ENCODE measurements at places on chromosomes 3 and 15. TPM values are rescaled to one million over a fixed set of nuclear protein-coding genes. Genes with fewer than 3 reads are reported as not detected.

Gene FOXL2NB
- total RNA-seq = not detected

Gene STRA6
- not detected for total RNA-seq

Gene CAND2
- total RNA-seq = 41.6 TPM

Gene PRR20G
- not detected for total RNA-seq

Gene MYEF2
- 13.4 TPM for total RNA-seq

Gene C3orf85
- not detected for total RNA-seq

Gene CAPN3
- 10.6 TPM for total RNA-seq

Gene SEMA5B
- total RNA-seq = 1.7 TPM

Gene CLDN18
- total RNA-seq = 13.2 TPM

Gene CSTA
- 9.3 TPM for total RNA-seq

Gene KLHL6
- total RNA-seq = 2.1 TPM

Gene KCNMB3
- total RNA-seq = 2.1 TPM

Gene LYSMD2
- 6.2 TPM for total RNA-seq

Gene RASGRP1
- total RNA-seq = 1.6 TPM

Gene A4GNT
- not detected for total RNA-seq

Gene ST8SIA2
- 0.24 TPM for total RNA-seq

Gene SAXO2
- total RNA-seq = 2.7 TPM

Gene SCG5
- 0.91 TPM for total RNA-seq

Gene STXBP5L
- total RNA-seq = not detected

Gene SLCO2A1
- 67.6 TPM for total RNA-seq
